Cardiac muscle cell (in vitro differentiated cells and primary cell): ENCODE measurements at places on chromosomes 4 and X. TPM values are rescaled to one million over a fixed set of nuclear protein-coding genes. Genes with fewer than 3 reads are reported as not detected.

DNA sequence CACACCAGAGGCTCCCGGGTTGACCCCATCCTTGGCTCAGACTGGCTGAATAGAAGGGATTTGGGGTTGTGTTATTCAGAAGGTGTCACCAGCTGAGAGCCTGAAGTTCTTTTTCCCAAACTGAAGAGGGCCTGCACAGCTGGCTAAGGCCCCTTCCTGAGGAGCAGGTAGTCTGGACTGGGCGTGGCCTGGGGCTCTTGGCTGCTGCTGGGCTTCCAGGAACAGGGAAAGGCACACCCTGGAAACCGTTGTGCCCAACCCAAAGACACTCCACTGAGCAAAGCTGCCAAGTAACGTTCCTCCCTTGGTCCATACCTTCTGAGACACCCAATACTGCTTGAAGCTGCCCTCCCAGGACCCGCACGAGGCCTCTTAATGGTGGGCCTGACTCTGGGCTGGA lies 8.3 kb upstream of the CXCR3 start:
- DNase-seq, result no peak

DNA sequence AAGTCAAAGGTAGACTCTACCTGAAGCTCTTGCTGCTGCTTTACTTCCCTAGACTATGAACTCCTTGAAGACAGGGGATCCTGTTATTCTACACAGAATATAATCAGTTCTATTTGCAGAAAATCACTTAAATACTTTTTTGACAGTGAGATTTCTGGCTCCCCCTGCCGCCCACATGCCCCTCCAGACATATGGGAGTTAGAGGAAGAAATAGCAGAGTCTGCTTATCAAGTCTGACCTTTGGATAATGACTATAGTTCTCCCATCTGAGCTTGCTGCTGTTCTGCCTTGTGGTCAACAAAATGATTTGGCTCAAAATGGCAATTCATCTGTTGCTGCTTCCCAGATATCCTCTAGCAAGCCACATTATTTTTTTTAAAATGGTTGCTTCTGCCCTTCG lies 101.1 kb downstream of the ENOX2 start:
- no peak for DNase-seq

GRCh38 chr4:83686166-83686565 lies 150.3 kb downstream of the GPAT3 start:
- no peak for DNase-seq

DNA sequence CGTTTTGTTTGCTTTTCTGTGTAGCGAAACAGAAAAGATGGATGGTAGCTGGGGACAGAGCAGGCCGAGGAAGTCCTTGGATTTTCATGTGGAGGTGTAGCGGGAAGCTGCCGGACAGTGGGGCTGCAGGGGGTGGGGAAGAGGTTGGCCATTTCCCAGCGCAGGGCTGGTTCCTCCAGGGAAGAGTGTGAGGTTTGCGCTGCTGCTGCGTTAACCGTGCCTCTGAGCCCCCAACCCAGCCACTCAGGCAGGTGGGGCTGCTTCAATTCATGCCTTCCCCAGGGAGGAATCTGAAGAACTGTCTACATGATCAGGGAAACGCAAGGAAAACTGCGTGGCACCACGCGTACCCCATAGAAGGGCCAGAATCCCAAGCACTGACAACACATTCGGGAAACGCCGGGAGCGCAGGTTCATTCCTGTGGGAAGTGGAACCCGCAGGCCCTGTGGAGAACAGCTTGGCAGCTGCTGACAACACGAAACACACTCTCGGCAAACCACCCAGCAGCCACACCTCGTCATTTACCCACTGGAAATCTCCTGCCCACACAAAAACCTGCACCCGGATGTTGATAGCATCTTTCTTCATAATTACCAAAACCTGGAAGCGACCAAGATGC lies 57.7 kb downstream of the PCGF3 start:
- DNase-seq, result no peak

- no peak for DNase-seq
These were observed 18.9 kb upstream of the GPR101 start for GRCh38 chrX:137052643-137053235.

- no peak for DNase-seq
These were observed 14.7 kb downstream of the NLGN3 start for GRCh38 chrX:71159335-71159734.

GRCh38 chrX:39862963-39863362 lies 234.8 kb downstream of the BCOR start:
- DNase-seq, result no peak

GYG2 gene
- total RNA-seq, result 54.1 and 58.0 TPM in 2 replicates

UNC5C gene
- total RNA-seq, result 25.9 and 28.4 TPM in 2 replicates

RAB41 gene
- not detected in 2 replicates for total RNA-seq

SSX4 gene
- not detected in 2 replicates for total RNA-seq
